ENCODE measurements at places on chromosomes 13 and 19.

DNA sequence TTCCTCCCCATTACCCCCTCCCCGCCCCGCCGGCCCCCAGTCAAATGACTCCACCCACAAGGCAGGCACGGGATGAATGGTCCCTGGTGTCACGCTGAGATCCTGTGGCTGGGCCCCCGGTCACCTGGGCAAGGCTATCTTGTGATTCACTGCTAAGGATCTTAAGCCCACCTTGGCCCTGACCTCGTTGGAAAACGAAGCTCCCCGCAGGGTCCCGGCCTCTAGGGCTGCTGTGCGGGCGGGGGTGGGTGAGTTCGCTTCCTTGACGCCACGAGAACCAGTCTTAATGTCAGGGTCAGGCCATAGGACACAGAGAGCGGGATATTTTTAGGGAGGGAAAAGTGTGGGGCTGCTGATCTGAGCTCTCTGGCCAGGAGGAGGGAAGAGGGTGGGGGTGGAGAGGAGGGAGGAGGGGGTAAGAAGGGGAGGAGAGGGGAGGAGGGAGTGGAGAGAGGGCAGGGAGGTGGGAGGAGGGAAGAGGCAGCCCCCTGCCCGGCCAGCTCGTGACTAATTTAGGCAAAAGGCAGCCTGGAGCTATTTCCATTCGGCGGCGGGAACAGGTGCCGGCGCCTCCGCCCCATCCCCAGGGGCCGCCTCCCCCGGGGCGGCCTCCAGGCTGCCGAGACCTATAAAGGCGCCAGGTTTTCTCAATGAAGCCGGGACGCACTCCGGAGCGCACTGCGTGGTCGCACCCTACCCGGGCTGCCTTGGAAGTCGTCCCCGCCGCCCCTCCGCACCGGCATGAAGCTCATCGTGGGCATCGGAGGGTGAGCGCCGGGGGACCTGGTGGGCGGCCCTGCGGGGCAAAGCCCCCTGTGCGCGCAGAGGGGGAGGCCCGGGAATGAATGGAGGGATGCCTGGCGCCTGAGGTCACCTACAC is at the start of gene NMRK2:
NMRK2 (plus strand) TSS at position 139 of the 880 bp plus-strand sequence; CDS start at position 742, 603 bp downstream.
- no peak for DNase-seq

DNA sequence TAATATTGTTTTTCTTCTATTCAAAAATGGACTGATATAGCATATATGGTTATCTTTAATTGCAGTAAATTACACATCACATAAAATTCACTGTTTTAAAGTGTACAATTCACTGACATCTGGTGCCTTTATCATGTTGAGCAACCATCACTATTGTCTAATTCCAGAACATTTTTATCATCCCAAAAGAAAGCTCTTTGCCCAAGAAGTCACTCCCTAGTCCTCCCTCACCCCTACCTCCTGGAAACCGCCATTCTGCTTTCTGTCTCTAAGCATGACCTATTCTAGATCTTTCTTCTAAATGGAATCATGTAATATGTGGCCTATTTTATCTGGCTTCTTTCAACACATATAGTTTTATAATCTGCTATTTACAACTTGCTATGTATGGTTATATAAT is 525.6 kb downstream of the DCT start:
- DNase-seq = no peak

DNA sequence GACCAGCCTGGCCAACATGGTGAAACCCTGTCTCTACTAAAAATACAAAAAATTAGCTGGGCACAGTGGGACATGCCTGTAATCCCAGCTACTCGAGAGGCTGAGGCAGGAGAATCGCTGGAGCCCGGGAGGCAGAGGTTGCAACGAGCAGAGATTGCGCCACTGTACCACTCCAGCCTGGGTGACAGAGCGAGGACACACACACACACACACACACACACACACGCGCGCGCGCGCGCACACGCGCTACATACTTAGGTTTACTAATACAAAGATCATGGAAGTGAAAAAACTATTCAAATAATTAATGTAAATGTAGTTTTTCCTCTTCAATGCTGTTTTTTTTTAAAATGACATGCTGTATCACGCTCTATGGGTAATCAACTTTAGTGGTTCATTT is 58.5 kb upstream of the ZDHHC20 start:
- no peak for DNase-seq

GRCh38 chr19:21308773-21309172 is 20.4 kb downstream of the ZNF708 start:
- DNase-seq = no peak

DNA sequence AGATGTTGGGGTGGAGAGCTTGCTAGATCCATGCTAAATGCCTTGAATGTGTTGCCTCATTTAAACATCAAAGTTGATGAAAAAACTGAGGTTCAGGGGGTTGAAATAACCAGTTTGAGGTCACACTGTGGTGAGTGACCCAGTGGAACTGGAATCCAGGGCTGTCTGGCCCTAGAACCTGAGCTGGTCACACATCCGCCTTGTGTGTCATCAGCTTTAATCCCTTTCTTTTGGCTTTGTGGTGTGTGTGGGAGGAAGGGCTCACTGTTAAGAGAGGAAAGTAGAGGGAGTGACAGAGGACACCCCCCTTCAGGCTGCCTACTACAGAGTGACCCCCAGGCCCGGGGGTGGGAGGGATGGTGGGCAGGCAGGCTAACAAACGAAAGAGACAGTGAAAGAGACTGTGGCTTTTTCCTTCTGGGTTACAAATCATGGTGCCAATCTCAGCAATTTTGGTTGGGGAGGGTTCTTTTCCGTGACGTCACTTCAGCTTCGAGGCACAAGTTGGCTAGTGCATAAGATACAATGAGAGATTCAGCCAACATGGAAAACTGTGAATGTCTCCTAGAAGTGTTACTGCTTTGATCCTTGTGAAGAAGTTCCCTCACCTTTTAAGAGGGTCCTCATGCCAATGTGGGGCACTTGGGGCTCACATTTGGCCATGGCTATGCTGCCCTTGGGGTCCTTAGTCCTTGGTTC is 164.9 kb downstream of the DLEU7 start:
- no peak for DNase-seq

GRCh38 chr19:45677351-45678230 is 9.6 kb downstream of the GIPR start:
- DNase-seq = peak; percentile 93

DNA sequence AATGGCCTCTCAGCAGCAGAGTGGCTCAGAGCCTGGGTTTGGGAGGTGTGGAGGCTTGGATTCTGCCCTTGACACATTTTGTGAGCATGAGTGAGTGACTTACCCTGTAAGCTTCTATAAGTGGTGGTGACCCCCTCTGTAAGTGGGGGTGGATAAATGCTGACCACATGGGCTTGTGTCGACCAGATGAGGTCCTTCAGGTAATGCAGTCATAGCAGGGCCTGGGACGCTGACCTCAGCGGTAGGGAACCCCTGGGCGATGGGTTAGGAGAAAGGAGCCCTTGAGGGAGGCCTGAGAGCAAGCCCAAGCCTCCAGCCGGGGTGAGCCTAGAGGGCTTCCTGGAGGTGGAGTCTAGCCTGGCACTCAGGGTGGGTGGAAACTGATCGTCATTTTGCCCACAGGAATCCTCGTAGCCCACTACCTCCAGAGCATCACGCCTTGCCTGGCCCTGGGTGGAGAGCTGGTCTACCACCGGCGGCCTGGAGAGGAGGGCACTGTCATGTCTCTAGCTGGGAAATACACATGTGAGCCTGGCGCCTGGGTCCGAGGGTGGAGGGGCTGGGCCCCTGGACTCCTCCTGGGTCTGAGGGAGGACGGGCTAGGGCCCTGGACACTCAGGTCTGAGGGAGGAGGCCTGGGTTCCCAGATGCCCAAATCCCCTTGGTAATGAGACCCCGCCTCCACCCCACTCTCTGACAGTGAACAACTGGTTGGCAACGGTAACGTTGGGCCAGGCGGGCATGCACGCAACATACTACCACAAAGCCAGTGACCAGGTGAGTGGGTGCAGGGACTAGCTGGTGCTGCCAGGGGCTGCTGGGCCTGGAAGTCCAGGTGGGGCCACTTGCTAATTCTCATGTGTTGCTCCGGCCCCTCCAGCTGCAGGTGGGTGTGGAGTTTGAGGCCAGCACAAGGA is 5.0 kb upstream of the APOE start:
- no peak for DNase-seq

Data from GM13976 (cell line).